ENCODE measurements at places on chromosomes 5 and 9.

DNA sequence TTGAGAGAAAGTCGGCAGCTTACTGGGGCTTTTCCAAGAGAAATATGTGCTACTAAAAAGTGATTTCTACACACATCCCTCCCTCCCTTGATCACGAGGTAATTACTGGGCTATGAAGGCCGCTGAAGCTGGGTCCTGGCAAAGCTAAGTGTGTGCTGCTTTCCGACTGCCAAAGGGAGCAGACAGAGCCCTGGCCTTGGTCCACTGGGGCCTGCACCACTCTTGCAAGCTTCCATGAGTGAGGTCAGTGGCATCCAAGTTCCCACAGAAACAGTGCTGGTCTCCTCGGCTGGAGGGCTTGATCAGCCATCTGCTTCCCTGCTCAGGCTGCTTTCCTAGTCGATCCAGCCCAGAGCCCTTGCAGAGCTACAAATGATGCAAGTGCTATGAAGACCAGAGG is 154.8 kb upstream of the LHFPL2 start:
- DNase-seq = no peak

- DNase-seq = peak; percentile 86
These were observed 8.7 kb downstream of the CCL21 start for GRCh38 chr9:34701023-34701768.

DNA sequence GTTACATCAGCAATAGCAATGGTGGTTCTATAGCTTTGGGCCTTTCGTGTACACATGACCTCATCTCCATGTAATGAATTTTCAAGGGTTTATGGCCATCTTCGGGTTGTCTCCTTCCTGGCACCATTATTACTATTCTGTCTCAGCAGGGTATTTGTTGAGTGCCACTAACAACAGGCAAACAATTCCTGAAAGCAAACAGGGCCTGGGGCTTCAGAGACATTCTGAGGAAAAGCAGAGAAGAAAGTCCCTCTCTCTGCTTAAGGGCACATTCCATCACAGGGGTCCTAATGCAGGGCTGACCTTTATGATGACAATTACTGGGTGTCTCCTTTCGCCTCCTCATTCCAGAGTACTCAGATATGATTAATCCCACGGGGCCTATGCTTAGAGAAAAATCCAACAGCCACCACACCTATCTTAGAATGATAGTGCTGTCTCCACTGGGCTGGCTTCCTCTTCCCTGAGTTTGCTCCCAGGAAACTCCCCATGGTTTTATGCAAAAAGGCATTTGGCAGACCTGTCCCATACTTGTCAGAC is 540.2 kb upstream of the ZNF462 start:
- DNase-seq = no peak

GRCh38 chr9:108395421-108395820 is 460.4 kb downstream of the ACTL7B start:
- no peak for DNase-seq

DNA sequence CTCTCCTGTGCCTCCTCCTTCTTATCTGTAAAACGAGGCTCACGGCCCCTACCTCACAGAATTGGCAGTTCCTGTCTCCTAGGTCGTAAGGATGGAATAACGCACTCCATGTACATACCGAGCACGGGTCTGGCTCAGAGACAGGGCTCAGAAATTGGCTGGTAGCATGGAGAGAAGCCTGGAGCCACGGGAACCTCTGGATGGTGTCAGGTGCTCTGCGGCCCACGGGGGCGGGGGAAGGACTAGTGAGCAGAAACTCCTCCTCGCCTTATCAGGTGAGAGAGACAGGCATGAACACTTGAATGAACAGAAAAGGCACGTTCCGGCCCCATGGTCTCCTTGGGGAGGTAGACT is 15.4 kb upstream of the C5orf47 start:
- DNase-seq = peak; percentile 62

DNA sequence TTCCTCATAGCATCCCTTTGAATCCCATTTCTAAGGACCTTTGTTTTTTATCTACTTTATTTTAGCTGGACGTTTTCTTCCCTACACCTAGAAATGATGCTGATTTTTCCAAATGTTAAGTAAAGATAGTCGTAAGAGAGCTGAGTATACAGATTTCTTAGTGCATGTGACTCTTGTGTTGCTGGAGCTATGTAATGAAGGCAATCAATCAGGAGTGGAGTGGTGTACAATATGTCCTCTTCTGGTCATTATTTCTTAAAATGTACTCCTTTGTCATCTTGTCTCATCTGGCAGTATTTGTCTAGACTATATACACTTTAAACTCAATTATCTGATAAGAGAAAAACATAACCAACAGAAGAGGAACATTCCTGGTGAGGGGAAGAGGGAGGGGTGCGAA is 13.5 kb downstream of the GAPT start:
- DNase-seq = no peak

GRCh38 chr9:116925121-116925520 is 238.0 kb downstream of the TRIM32 start:
- no peak for DNase-seq

GRCh38 chr5:66164044-66164790 is 20.1 kb downstream of the SREK1 start:
- no peak for DNase-seq

DNA sequence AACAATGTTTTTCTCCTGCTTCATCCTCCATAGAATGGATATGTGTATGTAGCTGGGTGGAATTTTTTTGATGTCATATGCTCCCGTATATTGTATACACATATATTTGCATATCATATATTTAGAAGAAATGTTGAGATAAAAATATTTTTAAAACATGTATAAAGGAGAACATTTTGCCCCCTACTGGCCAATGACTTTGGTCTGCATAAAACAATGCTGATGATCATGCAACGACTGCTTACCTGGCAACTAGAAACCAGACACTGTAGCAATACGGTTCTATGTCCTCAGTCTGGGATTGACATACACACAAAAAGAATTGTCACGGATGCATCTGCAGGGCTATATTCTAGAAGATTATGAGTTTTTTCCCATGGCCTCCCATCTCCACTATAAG is 503.6 kb downstream of the ELAVL2 start:
- DNase-seq = no peak

GRCh38 chr5:120228262-120229031 is 235.7 kb upstream of the PRR16 start:
- peak; percentile 65 for DNase-seq

Data from H9 (cell line).